ENCODE measurements at places on chromosomes 5 and 9. TPM values are rescaled to one million over a fixed set of nuclear protein-coding genes. Genes with fewer than 3 reads are reported as not detected.

The RNF130 gene
- 37.5 TPM for total RNA-seq

The NR4A3 gene
- 2.1 TPM for total RNA-seq

The PLGRKT gene
- 23.2 TPM for total RNA-seq

The NUDCD2 gene
- total RNA-seq: 31.6 TPM

The IL4 gene
- not detected for total RNA-seq

The ARID3C gene
- total RNA-seq: 0.23 TPM

The ADGRD2 gene
- not detected for total RNA-seq

The TLX3 gene
- not detected for total RNA-seq

The PLPP7 gene
- 0.08 TPM for total RNA-seq

All from A549 treated with CORT108297 at 1 μM for 4 hours (cell line).